Esophagus squamous epithelium (tissue), 5 donors: ENCODE measurements at places on chromosomes 3 and 15. TPM values are rescaled to one million over a fixed set of nuclear protein-coding genes. Genes with fewer than 3 reads are reported as not detected.

GRCh38 chr15:92906563-92907081, 6.5 kb downstream of the CHD2 start:
- DNase-seq: no peak
- peaks cover 54% of the 10 kb centered on the region for H3K4me1 ChIP-seq
- peak overlapping the region; percentile 95 for H3K27ac ChIP-seq

GRCh38 chr3:134751831-134752230, 43.2 kb upstream of the EPHB1 start:
- no peak overlapping the region for H3K27ac ChIP-seq
- no peak overlapping the region for H3K4me3 ChIP-seq
- H3K27me3 ChIP-seq: no peaks in the 10 kb centered on the region
- H3K4me1 ChIP-seq: no peaks in the 10 kb centered on the region

Gene C3orf22
- not detected for total RNA-seq

Gene EFL1
- total RNA-seq: 16.4 TPM

Gene INKA1
- 19.8 TPM for total RNA-seq

DNA sequence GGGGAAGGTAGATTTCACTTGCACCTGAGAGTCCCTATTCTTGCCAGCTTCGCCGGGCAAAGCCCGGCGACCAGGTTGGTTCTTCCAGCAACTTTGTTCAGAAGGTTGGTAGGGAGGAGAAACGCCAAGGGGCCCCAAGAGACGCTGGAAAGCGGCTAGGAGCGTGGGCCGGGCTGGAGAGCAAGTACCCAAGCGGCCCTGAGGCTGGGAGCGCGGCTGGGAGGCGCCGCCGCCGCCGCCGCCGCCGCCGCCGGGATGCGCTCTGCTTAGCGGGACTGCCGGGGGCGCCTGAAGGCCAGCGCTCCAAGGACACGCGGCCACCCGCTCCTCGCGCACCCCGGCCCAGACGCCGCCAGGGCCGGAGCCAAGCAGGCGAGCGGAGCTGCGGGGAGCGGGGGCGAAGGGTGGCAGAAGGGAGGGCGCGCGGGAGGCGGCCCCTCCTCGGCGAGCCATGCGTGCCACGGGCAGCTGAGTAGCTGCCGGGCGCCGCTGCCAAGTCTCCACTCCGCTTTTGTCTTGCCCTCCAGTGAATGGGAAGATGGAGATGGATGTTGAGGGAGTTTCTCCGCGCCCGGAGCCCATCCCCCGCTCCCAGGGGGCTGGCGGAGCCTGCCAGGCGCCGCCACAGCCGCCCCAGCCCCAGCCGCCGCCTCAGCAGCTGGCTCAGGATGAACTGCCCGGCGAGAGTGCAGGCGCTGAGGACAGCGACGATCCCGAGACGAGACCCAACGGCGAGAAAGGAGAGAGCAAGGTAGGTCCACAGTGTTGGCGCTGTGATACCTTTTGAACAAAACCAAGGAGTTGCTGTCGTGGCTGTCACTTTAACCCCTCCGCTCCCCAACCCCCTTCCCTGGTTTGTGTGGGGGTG, 227.4 kb upstream of the AZI2 start:
- H3K4me1 ChIP-seq: peaks cover 23% of the 10 kb centered on the region
- no peaks in the 10 kb centered on the region for H3K27me3 ChIP-seq
- peak overlapping the region; percentile 70 for H3K4me3 ChIP-seq

Gene CDAN1
- total RNA-seq: 7.8 TPM
